ENCODE measurements at places on chromosomes 13 and 19.

DNA sequence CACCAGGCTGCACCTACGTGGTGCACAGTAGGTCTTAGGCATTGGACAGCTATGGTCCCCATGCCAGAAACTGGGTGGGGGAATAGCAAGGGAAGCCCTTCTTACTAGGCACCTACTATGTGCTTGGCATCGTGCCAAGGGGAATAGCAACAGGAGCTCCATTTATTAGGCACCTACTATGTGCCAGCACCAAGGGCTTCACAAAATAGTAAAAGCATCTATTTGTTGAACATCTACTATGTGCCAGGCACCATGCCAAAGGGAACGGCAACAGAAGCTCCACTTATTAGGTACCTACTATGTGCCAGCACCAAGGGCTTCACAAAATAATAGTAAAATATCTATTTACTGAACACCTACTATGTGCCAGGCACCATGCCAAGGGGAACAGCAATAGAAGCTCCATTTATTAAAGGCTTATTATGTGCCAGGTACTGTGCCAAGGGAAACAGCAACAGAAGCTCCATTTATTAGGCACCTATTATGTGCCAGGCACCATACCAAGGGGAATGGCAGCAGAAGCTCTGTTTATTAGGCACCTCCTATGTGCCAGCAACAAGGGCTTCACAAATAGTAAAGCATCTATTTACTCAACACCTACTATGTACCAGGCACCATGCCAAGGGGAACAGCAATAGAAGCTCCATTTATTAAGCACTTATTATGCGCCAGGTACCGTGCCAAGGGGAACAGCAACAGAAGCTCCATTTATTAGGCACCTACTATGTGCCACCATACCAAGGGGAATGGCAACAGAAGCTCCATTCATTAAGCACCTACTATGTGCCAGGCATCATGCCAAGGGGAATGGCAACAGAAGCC lies 108.5 kb downstream of the PTPRS start:
- no peak for DNase-seq

DNA sequence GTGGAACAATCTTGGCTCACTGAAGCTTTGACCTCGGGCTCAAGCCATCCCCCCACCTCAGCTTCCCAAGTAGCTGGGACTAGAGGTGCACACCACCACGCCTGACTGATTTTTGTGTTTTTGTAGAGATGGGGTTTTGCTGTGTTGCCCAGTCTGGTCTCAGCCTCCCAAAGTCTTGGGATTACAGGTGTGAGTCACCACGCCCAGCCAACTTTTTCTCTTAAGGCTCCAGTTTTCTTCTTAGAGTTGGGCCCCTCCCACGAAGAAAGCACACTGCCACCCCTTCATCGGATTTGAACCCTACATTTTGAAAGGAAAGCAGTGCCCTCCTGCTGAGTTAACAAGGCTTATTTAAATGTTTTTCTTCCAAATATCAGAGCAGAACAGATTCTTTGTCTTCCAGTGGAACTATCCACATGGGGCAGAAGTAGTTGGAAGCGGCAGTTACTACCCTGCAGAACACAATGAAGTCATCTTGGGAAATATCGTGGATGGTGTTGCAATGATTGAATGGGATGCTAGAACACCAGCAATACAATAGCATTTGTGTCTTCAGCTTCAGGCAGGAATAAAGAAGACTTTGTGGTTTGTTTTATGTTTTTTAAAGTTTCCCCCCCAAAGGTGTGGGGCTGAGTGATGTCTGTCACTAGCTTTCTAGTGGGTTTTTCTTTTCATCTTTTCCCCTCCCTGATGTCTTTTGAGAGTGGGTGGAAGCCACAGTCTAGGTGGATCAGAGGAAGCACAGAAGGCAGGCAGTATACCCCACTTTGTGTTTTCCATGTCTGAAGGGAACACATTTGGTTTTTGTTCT lies 8.9 kb downstream of the ACTN4 start:
- DNase-seq = peak; percentile 78

DNA sequence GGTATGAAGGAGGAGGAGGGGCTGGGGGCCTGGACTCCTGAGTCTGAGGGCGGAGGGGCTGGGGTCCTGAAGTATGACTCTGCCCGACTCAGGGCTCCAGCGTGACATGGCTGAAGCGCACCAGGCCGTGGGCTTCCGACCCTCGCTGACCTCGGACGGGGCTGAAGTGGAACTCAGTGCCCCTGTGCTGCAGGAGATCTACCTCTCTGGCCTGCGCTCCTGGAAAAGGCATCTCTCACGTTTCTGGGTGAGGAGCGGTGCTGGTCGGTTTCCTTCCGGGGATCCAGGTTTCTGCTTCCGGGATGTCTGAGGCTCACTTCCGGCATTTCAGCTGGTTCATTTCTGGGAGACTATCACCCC lies 1.2 kb downstream of the CPT1C start:
- DNase-seq = no peak

DNA sequence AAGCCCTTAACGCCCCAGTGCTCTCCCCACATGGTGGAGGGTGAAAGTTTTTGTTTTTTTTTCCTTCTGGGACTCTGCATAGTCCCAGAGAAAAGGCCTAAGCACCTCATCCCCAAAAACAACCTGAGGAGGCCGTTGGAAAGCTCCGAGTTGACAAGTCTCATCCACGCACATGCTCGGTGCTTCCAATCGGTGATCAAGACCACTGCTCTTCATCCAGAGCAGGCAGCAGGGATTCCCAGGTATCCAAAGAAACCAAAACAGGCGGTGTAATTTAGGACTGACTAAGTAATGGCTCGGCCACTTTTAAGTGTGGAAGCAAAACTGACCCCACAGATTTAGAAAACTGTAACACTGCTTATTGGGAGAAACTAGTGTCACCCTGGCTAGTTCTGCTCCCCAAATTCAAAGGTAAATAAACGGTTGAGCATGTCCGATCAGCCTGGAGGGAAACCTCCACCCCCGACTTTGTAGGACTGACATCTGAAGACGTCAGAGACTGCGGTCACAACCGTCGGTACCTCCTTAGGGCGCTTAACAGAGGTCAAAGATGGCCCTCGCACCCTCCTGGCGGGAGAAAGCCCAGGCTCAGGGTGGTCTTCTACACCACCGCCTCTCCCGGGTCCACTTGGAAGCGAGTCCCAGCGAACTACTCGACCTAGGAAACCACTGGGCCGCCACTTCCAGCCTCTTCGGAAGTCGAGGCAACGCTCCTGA lies 997 bp upstream of the ZNF446 start:
- DNase-seq = no peak

DNA sequence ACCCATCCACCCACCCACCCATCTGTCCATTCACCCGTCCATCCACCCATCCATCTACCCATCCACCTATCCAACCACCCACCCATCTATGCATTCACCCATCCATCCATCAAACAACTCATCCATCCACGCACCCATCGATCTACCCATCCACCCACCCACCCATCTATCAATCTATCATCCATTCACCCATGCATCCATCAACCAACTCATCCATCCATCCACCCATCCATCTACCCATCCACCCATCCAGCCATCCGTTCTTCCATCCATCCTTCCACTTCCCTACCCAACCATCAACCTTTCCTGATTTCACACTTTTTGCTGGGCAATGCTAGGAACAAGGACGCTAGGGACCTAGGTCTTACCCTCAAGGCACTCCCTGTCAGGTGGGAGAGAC lies 2.1 kb downstream of the TMEM238 start:
- no peak for DNase-seq

All from adipocyte (in vitro differentiated cells).